NAMALWA (cell line): ENCODE measurements at places on chromosomes 7 and 10.
A peak's percentile ranks its signal among the peaks of the same experiment; 100 is the strongest.

DNA sequence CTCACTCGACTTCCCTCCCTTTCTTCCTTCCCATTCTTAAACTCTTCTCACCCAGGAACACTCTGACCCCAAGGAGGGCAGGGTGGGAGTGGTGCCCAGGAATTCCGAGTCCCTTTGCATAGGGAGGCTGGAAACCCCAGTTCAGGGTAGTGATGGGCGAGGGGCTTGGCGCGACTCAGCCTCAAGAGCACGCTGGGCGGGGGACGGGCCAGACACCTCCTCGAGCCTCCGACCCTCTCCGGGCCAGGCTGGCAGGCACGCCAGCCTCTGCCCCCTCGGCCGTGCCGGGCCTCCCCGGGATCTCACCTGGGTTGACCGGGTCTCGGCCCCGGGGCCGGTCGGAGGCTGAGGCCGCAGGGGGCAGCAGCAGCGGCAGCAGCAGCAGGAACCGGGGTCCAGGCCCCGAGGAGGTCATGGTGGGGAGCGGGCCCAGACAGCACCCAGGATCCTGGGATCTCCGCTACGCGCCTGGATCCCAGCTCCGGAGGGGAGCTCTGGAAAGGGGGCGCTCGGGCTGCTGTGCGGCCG, 457 bp downstream of the PLOD3 start:
- no peak for DNase-seq

DNA sequence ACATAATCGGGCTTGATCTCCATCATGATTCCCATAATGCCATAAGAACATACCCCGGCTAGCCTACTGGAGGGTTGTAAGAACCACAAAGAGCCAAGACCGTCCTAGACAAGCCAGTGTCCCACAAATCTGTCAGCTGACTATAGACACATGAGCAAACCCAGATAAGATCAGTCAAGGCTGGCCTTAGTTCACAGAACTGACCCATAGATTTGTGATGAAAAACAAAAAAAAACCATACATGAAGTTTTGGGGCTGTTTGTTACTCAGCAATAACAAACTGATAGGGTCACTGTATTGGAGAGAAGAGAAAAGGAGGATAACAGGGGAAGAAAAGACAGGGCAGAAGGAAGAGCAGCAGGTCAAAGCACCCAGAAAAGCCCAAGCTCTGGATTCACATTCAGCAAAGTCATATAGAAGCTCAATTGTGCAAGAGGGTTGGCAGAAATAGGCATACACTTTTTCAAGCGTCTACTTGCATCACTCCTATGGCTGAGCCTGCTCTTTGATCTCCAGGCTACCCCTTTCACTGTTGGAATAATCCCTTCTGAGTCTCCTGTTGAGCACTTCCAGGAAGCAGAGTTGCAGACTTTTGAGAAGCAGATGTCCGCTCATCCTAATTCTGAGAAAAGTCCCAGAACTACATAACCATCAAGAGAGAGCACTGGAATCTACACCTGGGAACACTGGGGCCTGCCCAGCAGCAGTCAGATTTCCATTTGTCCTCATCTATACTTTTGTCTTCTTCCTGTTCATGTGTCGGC, 122.0 kb upstream of the HABP2 start:
- DNase-seq, result no peak

GRCh38 chr10:117399341-117400196, 24.3 kb upstream of the PDZD8 start:
- DNase-seq, result no peak

GRCh38 chr7:75662579-75663301, 76.0 kb downstream of the HIP1 start:
- peak; percentile 87 for DNase-seq

DNA sequence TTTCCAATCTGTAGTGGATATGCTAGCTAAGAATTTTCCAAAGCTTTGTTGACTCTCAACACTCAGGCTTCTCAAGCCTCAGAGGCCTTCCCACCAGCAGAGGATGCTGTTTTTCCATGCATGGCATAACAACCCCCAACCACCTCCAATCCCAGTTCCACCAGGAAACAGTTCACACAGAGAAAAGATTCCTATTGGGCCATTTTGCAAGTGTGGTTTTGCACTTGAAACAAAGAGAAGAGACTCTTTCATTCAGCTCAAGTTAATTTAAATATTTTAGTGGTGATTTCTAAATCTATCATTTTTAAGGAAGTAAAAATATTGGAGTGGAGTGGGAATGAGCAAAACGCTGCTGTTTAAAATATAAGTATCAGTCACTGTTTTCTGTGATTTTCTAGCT, 105.6 kb upstream of the COL1A2 start:
- DNase-seq, result no peak

GRCh38 chr10:15374156-15374555, 3.1 kb upstream of the FAM171A1 start:
- DNase-seq, result no peak

- DNase-seq, result no peak
These were observed at the start of gene PRSS37 for GRCh38 chr7:141841385-141841784. PRSS37 (minus strand) TSS chr7:141841485; CDS start chr7:141841049, 436 bp downstream.

GRCh38 chr7:126450269-126450671, 802.5 kb downstream of the GRM8 start:
- peak; percentile 54 for DNase-seq

GRCh38 chr10:34713875-34714274, 101.2 kb downstream of the PARD3 start:
- DNase-seq, result no peak
